ENCODE measurements at places on chromosomes 12 and 14.

GRCh38 chr14:43786066-43786762, 720.9 kb downstream of the FSCB start:
- no peak overlapping the region for H3K27ac ChIP-seq
- DNase-seq = no peak
- no peak overlapping the region for H3K4me3 ChIP-seq
- no peaks in the 10 kb centered on the region for H3K4me1 ChIP-seq
- H3K36me3 ChIP-seq = no peaks in the 10 kb centered on the region

GRCh38 chr14:62081012-62081612, 318.9 kb downstream of the SNAPC1 start:
- H3K27me3 ChIP-seq = peaks cover 5% of the 10 kb centered on the region
- no peak overlapping the region for H3K4me3 ChIP-seq
- no peak overlapping the region for H3K27ac ChIP-seq
- peaks cover 7% of the 10 kb centered on the region for H3K4me1 ChIP-seq
- no peak for DNase-seq

DNA sequence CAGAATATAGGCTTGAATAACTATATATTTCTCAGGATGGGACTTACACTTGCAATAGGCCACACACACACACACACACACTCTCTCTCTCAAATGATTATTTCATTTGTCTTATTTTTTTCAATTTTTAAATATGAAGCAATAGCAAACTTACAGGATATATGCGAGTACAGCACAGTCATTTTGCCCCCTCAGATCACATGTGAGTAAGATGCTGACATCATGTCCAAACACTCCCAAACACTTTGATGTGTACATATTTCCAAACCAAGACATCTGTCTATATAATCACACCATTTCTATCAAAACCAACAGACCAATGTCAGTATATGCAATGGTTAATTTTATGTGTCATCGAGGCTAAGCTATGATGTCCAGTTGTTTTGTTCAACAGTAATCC, 1535.9 kb upstream of the FLRT2 start:
- H3K4me1 ChIP-seq = no peaks in the 10 kb centered on the region
- H3K36me3 ChIP-seq = no peaks in the 10 kb centered on the region
- H3K27me3 ChIP-seq = no peaks in the 10 kb centered on the region

- DNase-seq = no peak
- H3K27me3 ChIP-seq = peaks cover 18% of the 10 kb centered on the region
- no peak overlapping the region for H3K4me3 ChIP-seq
- H3K27ac ChIP-seq = no peak overlapping the region
- H3K4me1 ChIP-seq = peaks cover 9% of the 10 kb centered on the region
- no peaks in the 10 kb centered on the region for H3K36me3 ChIP-seq
Measured at GRCh38 chr14:70827752-70828151, 18.4 kb upstream of the MAP3K9 start.

GRCh38 chr14:72643317-72643801, 250.5 kb downstream of the DPF3 start:
- peaks cover 9% of the 10 kb centered on the region for H3K36me3 ChIP-seq
- H3K27me3 ChIP-seq = peaks cover 16% of the 10 kb centered on the region
- H3K4me1 ChIP-seq = peaks cover 10% of the 10 kb centered on the region
- no peak overlapping the region for H3K4me3 ChIP-seq
- H3K27ac ChIP-seq = no peak overlapping the region

All from activated CD4-positive, alpha-beta memory T cell treated with anti-CD3 and anti-CD28 coated beads, Interleukin-2, amount 10 ng/mL, durations not matched to agents 7 days and 5 days (primary cell).